ENCODE measurements at places on chromosomes 7 and 10. TPM values are rescaled to one million over a fixed set of nuclear protein-coding genes. Genes with fewer than 3 reads are reported as not detected.

DNA sequence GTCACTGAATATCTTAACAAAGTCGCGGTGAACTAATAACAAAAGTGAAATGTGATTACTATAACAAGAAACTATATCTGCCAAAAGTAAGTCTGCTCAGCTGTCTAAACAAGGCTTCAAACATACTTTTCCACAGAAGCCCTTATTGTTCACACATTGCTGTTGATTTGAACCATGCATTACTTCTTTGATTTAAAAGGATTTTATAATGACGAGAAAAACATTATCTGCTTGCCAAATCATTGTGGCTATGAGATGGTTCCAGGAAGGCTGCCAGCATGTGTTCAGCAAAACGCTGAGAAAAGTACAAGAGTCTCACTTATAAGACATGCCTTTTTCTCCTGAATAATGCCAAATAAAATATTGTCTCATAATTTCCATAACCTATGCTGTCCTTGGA, 24.4 kb downstream of the RNF133 start:
- no peak for DNase-seq

The COX19 gene
- 14.9 TPM for total RNA-seq

DNA sequence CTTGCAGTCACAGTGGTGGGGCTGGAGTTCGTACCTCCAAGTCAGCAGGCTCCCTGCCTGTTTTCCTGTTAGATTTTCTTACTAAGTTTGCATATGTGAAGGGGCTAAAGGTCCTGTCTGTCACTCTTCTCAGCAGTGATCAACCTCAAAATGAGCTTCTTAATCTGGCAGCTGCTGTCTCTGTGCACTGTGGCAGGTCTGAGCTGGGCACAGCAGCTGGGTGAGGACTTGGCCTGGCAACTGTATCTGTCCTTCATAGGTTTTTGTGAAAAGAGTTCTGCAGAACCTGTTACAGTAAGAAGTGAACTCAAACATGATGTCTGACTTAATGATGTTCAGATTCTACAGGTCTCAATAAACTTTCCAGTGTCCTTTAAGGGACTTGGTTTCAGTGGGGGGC, 31.3 kb upstream of the GJD4 start:
- DNase-seq, result no peak

The GRM3 gene
- total RNA-seq, result not detected

DNA sequence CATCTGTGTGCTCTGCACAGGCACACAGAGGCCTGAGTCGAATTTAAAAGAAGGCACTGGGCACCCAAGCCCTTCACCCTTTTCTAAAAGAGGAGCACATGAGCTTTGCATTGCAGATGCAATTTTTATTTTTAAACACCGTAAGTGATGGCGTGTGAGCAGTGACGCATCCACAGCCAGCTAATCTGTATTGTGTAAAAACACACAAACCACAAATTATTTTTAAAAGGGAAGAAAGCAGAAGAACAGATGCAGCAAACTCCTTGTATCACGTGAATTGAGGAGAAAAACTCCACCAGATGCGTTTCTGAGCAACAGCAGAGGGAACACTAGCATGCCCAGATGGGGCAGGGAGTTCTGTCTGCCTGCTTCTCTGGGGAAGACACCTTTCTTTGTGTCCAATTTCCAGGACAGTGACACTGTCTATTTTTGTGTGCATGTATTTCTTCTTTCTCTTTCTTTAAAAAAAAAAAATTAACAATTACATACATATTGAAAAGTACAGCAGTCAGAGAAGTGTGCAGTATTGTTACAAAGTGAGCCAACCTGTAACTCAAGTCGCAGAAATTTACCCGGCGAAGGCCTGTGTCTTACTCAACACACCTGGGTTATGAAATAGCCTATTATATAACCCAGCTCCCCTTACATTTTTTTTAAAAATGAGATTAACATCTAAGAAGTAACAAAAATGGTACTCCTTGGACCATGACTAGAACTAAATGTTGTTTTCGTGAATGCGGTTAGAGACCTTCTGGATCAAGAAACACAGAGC, 39.2 kb downstream of the EEPD1 start:
- peak; percentile 29 for DNase-seq

The ECHDC3 gene
- total RNA-seq, result 0.43 TPM

DNA sequence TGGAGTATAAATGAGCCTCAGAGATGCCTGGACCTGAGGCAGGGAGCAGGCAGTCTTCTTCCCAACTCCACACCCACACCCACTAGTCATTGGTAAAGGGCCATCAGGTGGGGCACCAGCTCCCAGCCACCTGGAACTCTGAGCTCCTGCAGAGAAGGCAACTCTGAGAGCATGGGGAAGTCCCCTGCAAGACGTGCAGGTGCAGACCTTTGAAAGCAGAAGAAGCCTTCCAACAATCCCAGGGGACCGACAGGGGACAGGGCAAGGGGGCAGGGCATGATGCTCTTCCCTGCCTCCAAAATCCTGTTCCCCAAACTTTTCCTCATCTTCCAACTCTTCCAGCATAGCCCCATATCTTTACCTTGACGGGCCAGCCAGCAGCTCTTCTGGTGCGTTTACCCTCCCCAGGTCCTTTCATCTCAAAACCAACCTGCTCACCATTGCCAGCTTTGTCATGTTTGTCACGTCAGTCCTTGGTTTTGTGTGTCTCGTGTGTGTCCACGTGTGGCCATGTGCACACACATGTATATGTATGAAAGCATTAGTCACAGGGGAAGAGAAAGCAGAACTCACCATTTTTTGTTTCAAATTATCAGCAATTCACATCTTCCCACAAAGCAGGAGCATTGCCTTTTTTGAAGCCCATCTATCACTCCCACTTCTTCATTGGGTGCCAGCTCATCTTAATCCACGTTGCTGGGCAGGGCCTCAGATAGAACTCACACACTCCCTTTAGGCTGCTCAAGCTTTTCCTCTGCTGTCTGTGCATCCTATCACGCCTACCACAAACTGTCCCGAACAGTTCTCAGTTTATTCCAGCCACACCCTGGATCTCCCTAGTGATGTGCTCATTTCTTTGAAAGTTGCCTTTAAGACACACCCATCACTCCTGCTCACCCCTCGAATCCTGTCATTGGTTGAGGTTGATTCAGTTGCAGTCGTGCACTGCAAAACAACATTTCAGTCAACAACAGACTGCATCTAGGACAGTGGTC, 41.0 kb upstream of the AMPH start:
- DNase-seq, result no peak

DNA sequence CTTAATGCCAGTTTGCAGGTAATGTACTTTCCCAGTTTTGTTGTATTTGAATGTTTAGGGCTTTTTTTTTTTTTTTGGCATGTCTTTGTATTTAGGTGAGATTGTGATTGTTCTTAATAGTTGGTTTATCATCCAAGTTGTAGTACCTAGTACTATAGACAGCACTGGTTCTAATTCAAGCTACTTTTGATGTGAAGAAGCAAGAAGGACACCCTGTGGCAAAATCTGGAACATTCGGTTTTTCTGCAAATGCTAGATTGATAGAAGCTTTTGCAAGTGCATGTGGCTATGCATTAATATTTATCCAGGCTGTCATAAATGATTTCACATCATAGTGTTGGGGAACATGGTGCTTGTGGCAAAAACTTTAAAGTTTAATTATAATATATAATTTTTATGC, 248.9 kb downstream of the FOXP2 start:
- DNase-seq, result no peak

The TUBAL3 gene
- 38.7 TPM for total RNA-seq

- DNase-seq, result peak; percentile 24
Measured at GRCh38 chr7:28408105-28408959, 4.0 kb upstream of the CREB5 start.

DNA sequence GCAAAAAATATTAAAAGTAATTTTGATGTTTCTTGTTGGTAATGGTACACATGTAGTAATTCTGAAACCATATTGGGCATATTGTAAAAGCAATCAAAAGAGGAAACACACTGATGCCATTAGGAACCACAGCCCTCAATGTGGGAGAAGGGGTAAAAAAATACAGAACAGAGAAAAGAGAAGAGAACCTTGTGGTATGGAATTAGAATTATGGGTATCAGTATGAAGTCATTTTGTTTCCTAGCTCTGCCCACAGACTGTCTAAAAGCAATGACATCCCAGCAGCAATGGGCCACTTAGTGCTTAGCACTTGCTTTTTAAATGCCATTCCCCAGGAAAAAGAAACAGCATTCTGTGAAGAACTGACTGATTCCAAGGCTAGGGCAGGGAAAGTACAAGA, 61.5 kb downstream of the CPVL start:
- DNase-seq, result no peak

DNA sequence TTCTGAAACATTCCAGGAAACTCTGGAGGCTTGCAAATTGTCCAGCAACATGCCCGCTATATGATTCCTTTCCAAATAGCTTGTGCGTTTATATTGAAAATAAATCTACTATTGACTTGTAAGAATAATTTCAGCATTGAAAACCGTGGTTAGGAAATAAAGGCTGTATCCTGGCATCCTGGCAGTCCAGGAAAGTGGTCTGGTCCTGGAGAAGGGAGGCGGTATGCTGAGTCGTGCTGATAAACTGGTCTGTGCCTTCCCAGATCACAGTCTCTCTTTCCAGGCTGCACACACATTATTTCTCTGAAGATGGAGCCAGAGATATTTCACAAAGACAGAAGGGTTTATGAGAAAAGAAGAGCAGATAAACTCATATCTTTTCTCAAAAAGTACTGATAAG, 350.1 kb upstream of the COBL start:
- DNase-seq, result no peak

The NODAL gene
- not detected for total RNA-seq

The PNLIPRP2 gene
- total RNA-seq, result 2.8 TPM

DNA sequence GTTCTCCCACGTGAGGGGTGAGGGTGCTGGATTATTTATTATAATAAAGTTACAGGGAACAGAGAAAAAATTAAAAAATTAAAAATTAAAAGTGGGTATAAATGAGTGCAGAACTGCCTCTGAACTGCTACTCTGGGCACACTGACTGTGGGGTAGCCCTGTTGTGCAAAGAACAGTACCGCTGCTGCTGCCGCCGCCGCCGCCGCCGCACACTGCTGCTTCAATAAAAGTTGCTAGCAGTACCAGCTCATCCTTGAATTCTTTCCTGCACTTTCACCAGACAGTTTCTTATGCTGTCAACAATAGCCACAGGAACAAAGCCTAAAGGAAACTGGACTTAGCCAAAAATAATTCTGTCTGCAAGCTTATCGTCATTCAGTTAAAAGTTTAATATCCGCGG, 72.1 kb downstream of the GCC1 start:
- no peak for DNase-seq

DNA sequence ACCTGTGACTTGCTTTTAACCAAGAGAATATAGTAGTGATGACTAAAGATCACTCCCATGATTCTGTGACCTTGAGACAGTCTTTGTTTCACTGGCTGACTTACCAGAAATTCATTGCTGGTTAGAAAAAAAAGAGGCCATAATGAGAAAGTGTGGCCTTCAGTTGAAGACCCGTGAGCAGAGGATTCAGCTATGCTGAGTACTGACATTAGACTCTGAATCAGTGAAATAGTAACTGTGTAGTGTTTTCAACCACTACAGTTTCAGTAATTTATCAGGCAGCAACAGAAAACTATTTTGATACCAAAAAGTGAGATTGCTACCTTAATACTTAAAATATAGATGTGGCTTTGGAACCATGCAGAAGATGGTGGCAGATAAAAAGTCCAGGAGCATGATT, 298.0 kb upstream of the KCND2 start:
- no peak for DNase-seq

The ATRNL1 gene
- total RNA-seq, result 61.7 TPM

- no peak for DNase-seq
Measured at GRCh38 chr10:76645341-76645740, 992.3 kb downstream of the KCNMA1 start.

GRCh38 chr10:15540727-15541126, 169.6 kb upstream of the FAM171A1 start:
- no peak for DNase-seq

The ADRB1 gene
- total RNA-seq, result 1.8 TPM

DNA sequence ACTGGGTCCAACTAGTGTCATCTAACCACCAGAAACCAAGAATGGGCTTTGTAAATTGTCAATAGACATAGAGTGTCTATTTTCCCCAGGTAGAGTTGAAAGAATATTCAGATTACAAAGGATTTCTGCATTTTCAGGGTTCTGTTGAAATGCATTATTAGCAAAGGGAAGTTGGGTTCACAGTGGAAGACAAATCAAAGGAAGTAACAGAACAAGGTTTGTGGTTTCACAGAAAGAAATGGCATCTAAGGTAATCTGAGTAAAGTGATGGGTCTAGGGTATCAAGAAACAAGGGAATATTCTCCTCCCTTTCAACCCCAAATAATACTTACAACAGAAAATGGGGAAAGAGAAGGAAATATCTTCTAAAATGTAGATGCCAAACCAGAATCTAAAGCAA, 25.8 kb downstream of the CEP41 start:
- DNase-seq, result no peak

The AOC1 gene
- 606 TPM for total RNA-seq

DNA sequence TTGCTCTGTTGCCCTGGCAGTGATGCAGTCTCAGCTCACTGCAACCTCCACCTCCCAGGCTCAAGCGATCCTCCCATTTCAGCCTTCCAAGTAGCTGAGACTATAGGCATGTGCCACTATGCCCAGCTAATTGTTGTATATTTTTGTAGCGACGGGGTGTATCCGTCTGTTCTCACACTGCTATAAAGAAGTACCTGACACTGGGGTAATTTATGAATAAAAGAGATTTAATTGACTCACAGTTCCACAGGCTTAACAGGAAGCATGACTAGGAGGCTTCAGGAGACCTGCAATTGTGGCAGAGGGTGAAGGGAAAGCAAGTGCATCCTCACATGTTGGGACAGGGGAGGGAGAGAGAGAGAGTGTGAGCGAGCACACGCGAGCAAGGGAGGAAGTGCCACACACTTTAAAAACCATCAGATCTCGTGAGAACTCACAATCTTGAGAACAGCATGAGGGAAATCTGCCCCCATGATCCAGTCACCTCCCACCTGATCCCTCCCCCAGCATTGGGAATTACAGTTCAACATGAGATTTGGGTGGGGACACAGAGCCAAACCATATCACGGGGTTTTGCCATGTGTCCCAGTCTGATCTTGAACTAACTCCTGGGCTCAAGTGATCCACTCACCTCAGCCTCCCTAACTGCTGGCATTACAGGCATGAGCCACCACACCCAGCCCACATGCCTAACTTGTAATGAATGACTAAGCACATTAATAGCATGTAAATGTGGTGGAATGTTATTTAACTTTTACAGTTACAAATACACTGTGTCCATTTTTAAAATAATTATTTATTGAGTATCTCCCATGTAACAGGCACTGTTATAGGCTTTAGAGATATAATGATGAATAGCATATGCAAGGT, 65.5 kb downstream of the RALA start:
- DNase-seq, result no peak

GRCh38 chr10:132455441-132455971, 58.5 kb downstream of the PWWP2B start:
- peak; percentile 73 for DNase-seq

The NXPH1 gene
- not detected for total RNA-seq

The STEAP1 gene
- total RNA-seq, result 15.9 TPM

The AGBL3 gene
- 2.5 TPM for total RNA-seq

GRCh38 chr10:119521443-119522204, 20.9 kb downstream of the RGS10 start:
- no peak for DNase-seq

DNA sequence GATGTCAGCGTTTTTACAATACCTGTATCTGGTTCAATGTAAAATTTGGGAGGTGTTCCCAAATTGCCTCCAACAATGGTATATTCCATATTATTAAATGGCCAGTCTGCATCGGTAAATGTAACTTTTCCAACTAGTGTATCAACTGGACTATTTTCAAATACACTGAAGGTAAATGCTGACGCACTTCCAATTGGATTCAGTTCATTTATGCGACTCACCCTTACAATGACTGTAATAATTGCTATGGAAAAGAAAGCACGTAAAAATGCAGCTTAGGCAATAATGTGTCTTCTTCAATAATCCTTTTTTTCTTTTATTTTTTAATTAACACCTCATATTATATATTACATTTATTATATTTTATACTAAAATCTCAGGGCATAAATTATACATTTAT, 209.1 kb downstream of the HGF start:
- DNase-seq, result no peak

The GNAT3 gene
- total RNA-seq, result not detected

All from mucosa of descending colon (tissue), 3 donors.